ENCODE measurements at places on chromosomes 11 and 22.

- peak; percentile 45 for DNase-seq
- H3K4me3 ChIP-seq: no peak overlapping the region
- H3K27me3 ChIP-seq: no peaks in the 10 kb centered on the region
- no peak overlapping the region for H3K27ac ChIP-seq
- no peaks in the 10 kb centered on the region for H3K4me1 ChIP-seq
These were observed 115.8 kb downstream of the ATG16L2 start for GRCh38 chr11:72930008-72930407.

- H3K4me1 ChIP-seq: no peaks in the 10 kb centered on the region
- H3K36me3 ChIP-seq: no peaks in the 10 kb centered on the region
- DNase-seq: peak; percentile 28
- no peak overlapping the region for H3K27ac ChIP-seq
- H3K4me3 ChIP-seq: no peak overlapping the region
These were observed 497.1 kb downstream of the BRD1 start for GRCh38 chr22:49330421-49331222.

DNA sequence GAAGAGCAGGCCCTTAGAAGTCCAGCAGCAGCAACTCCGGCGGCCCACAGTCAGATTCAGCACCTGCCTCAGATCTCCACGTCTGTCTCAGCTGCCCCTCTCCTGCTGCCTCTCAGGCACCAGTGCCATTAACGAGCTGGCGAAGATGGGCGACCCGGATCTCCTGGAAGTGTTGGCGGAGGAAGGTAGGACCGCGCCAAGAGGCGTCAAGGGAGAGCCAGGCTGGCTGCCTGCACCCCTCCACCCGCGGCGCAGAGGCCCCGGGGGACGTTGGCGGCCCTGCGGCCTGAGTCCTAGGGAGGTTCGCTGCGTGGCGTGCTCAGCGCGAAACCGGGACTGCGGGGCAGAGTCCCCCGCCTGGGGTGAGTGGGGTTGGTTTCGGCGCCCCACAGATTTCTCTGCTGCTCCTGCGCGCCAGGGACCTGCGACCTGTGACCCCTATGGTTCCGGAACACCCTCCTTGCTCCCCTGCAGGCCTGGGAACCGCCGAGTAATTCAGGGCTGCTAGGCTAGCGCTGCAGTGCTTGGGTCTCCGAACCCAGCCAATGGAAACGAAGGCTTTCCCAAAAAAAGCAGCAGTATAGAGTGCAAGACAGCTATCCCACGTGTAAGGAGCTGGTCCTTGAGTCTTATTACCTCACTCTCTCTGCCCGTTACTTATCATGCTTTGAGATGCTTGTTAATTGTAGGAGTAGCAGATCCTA, 615 bp downstream of the ANO5 start:
- H3K4me1 ChIP-seq: peaks cover 4% of the 10 kb centered on the region
- peak; percentile 85 for DNase-seq
- peak overlapping the region; percentile 85 for H3K4me3 ChIP-seq
- H3K27me3 ChIP-seq: no peaks in the 10 kb centered on the region
- H3K36me3 ChIP-seq: no peaks in the 10 kb centered on the region

- H3K27ac ChIP-seq: no peak overlapping the region
- DNase-seq: no peak
- H3K4me3 ChIP-seq: no peak overlapping the region
- no peaks in the 10 kb centered on the region for H3K36me3 ChIP-seq
- no peaks in the 10 kb centered on the region for H3K27me3 ChIP-seq
These were observed 19.9 kb downstream of the OR8G5 start for GRCh38 chr11:124276081-124276480.

GRCh38 chr22:23786261-23786710, 480 bp upstream of the SMARCB1 start:
- no peak for DNase-seq
- peaks cover 13% of the 10 kb centered on the region for H3K4me1 ChIP-seq
- peaks cover 1% of the 10 kb centered on the region for H3K36me3 ChIP-seq
- no peaks in the 10 kb centered on the region for H3K27me3 ChIP-seq
- H3K4me3 ChIP-seq: peak overlapping the region; percentile 94

GRCh38 chr11:9351321-9351881, 33.1 kb upstream of the IPO7 start:
- H3K4me1 ChIP-seq: no peaks in the 10 kb centered on the region
- H3K4me3 ChIP-seq: no peak overlapping the region
- no peak for DNase-seq
- no peaks in the 10 kb centered on the region for H3K36me3 ChIP-seq
- no peaks in the 10 kb centered on the region for H3K27me3 ChIP-seq
